NCI-H1436 treated with DMSO at 0.1 percent for 48 hours (cell line): ENCODE measurements at places on chromosomes 1 and 21.

GRCh38 chr1:181131255-181131941 is 42.9 kb downstream of the IER5 start:
- no peak for DNase-seq

DNA sequence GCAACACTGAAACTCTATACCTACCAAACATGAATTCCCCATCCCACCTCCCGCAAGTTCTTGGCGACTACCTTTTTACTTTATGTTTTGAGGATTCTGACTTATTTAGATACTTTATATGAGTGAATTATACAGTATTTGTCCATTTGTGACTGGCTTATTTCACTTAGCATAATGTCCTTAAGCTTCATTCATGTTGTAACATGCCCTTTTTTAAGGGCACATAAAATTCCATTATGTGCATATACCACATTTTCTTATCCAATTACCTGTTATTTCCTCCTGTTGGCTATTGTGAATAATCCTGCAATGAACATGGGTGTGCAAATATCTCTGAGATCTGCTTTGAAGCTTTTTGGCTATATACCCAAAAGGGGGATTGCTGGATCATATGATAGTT is 22.0 kb upstream of the CHIT1 start:
- no peak for DNase-seq

DNA sequence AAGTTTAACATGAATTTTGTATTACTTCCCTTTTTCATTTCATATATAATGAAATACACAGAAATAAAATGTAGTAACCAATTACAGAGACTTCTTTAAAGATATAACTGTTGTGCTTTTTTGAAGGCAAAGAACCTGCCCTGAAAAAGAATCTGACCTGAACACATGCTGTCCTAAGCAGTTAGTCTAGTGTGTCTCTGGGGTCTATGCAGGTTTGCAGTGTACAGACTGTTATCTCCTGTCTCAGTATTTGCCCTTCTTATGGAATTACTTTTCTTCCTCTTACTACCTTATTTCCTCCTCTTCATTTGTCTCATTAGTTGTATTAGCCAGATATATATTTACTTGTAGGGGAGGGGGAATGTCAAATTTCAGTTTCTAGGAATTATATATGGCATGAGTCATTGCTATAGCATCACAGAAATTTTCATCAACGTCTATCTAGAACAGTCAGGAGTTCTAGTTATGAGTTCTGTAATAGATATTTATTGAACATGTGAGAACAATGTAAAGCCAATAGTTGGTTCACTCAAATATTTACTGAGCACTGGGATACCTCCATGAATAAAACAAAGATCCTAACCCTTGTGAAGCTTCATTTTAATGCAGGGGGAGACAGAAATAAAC is 28.4 kb upstream of the PLEKHO1 start:
- no peak for DNase-seq

DNA sequence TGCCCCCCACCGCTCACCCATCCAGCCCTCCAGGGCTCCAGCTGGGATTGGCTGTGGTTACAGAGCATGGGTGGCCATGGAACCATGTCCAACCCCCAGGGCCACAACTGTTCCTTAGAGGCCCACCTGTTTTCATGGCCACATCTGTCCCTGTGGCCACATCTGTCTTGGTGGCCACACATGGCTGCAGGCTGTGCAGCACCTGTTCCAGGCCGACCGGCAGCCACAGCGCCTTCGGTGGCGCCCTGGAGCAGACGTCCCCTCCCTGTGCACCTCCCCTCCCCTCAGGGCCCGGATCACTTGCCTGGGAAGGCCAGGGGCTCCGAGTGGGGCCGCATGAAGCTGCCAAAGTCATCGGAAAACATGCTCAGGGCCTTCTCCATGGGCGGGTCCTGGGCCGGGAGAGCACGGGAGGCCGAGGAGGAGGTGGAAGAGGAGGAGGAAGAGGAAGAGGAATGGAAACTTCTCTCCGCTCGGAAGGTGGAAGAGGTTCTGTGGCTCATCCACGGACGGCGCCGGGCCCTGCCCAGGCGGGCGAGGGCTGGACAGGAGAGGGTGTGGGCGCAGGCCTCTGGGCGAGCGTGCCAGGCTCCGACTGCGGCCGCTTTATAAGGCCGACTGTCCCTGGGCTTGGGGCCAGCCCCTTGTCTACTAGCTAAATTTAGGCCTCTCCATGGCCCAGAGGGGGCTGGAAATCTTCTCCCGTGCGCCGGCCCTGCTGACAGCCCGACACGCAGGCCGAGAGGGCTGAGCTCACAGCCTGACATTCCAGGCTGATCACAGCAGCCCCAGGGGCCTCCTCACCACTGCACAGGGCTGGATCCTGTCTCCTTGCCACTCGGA is at the start of gene HSPB7:
Gene HSPB7 (minus strand): TSS at position 583 of the 843 bp plus-strand sequence. CDS start 80 bp downstream, at position 503.
- DNase-seq = no peak

DNA sequence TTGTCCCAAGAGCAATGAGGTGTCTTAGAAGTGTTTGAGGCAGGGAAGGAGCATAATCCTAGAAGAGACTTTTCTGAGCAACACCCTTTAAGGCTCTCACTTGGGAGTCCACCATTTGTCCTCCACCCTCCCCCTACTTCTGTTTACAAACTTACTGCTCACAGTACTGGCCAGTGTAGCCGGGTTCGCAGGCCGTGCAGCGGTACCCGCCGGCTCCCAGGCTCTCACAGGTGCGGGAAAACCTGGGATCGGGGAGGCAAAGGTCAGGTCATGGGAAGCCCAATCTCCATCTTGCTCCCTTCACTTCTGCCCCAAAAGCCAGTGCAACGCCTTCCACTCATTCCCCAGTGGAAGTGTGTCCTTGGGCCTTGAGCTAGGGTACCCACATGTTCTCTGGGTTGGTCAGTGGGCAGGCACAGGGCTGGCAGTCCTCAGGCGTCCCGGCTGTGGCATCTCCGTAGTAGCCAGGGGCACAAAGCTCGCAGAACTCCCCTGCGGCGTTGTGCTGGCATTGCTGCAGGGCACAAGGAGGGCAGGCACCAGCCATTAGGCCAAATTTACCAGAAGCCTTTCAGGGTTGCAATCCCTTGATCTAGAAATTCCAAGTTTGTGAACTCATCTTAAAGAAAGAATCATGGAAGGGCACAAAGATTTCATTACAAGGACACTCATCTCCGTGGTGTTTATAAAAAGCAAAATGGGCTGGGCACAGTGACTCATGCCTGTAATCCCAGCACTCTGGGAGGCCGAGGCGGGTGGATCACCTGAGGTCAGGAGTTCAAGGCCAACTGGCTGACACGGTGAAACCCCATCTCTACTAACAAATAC is 49.8 kb downstream of the LDLRAD2 start:
- DNase-seq = no peak

GRCh38 chr1:204162494-204163074 is 3.6 kb downstream of the REN start:
- DNase-seq = peak; percentile 9

DNA sequence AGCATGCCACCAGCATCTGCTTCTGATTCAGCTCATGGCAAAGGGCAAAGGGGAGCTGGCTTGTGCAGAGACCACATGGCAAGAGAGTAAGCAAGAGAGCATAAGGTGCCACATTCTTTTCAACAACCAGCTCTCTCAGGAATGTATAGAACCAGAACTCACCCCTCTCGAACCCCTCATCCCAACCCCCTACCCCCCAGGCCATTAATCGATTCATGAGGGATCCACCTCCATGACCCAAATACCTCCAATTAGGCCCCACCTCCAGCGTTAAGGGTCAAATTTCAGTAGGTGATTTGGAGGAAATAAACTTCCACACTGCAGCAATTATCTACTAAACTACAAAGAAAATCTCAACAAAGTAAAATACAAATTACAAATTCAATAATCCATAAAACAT is 32.2 kb upstream of the LRRC7 start:
- no peak for DNase-seq

GRCh38 chr1:187053876-187054275 is 225.1 kb downstream of the PLA2G4A start:
- DNase-seq = no peak

DNA sequence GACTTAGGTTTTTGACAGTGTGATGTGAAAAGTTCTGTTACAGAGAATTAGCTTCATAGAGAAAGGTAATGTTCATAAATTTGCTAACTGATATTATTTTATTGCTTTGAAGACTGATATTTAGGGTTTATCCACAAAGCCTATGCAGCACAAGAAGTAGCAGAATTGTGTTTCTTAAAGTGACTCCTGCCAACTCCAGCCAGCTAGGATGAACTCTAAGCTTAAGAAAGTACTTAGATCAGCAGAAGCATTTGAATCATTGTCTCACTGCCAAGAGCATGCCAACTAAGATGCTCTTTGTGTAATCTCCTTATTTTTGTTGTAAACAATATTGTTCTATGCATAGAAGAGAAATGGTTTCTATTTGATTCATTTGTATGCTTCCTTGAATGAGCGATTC is 589.4 kb upstream of the ADGRL4 start:
- no peak for DNase-seq

DNA sequence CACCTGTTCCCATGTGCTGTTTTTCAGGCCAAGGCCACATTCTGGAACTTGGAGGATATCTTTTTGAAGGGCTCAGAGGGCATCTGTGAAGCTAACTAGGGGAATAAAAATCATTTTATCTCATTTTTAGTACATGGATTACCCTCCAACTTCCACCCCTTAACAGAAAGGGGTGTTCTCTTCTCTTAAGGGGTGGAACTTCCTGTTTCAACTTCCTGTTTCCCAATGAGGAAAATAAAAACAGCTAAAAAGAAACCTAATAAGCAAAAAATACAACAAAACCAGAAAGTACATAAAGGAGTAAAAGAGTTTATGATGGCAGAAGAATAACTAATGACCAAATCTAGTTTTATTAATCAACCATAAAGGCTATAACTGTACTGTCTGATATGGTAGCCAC is 24.8 kb upstream of the SLC22A15 start:
- no peak for DNase-seq

- no peak for DNase-seq
These were observed 13.2 kb downstream of the MX1 start for GRCh38 chr21:41439248-41439647.

DNA sequence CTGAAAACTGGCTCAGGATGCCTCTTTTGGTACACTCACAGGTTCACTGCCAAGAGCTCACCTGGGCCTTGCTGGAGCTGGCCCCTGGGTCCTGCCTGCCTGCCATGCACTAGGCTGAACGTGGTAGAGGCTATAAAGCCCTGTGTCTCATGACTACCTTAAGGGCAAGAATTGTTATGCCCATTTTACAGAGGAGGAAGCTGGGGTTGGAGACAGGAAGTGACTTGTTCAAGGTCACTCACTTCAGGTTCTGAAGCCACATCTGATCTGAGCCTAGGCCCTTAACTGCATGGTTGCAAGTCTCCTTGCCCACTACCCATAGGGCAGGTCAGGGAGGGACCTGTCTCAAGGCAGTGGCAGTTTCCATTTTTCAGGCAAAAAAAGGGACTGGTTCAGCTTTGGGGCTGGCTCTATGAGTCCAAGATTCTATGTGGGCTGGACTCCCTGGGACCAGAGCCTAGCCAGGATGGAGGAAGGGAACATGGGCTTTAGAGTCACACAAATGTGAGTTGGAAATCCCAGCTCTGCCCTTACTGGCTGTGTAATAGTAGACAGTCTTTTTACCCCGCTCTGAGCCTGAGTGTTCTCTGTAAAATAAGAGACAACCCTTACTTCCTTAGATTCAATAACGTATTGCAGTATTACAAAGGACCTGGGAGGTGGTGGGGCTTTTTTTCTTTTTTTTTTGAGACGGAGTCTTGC is 7.8 kb downstream of the STK40 start:
- no peak for DNase-seq

DNA sequence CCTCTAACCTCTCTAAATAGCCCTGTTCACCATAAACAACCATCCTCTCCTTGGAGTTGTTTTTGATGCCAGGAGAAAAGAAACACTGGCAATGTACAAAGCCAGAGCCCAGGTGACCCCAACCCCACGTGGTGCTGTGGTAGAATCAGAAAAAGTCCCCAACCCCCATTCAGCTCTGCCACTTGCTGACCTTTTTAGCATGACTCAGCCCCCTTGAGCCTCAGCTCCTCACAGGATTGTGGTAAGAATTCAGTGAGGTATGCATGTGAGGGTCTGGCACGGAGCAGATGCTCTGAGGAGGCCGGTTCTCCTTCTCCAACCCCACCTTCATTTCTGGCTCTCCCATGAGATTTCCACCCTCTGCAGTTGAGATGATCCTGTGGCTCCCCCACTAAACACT is 11.1 kb upstream of the CHI3L1 start:
- DNase-seq = no peak

DNA sequence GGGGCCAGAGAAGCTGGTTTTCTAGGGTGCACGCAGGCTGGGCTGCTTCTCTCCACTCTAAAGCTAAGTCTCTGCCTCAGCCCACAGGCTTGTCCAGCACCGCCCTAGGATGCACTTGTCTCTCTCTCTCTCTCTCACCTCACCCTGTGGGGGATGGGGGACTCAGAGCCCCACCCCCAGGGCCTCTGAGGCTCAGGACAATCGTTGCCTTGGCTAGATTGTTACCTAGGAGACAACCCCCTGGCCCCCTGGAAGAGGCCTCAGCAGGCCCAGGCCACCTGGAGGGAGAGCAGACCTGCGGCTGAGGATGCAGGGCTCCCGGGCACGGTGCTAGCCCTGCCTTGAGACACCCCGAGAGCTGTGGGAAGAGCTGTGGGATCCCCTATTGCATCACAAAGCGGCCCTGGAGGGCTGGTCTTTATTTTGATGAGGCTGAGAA is at the start of gene ACTRT2:
Gene ACTRT2 (plus strand): TSS at position 235 of the 439 bp plus-strand sequence. CDS start 220 bp downstream, outside the sequence.
- DNase-seq = no peak

GRCh38 chr1:44135886-44136285 is 5.5 kb downstream of the KLF18 start:
- no peak for DNase-seq

GRCh38 chr1:61674221-61674620 is 50.7 kb downstream of the TM2D1 start:
- DNase-seq = no peak

GRCh38 chr1:175152006-175152652 is 40.4 kb downstream of the KIAA0040 start:
- DNase-seq = no peak

DNA sequence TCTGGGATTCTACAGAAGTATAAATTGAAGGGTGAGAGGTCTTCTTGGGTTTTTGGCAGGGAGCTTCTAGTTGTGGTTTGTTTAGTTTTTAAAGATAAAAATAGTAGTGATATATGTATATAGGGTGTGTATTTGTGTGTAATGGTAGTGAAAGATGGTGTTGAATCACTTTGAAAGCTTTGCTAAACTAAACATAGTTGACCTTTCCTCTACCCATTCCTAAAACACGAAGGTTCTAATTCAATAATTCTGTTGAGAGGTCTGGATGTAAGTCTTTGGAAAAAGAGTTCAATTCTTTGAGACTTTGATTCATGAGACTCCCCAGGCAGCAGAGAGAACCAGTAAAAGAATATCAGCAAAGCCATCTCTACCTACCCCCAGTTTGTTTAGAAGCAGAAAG is 247.9 kb upstream of the DUSP10 start:
- DNase-seq = no peak

GRCh38 chr1:3811595-3811911 is 15.3 kb upstream of the LRRC47 start:
- no peak for DNase-seq

DNA sequence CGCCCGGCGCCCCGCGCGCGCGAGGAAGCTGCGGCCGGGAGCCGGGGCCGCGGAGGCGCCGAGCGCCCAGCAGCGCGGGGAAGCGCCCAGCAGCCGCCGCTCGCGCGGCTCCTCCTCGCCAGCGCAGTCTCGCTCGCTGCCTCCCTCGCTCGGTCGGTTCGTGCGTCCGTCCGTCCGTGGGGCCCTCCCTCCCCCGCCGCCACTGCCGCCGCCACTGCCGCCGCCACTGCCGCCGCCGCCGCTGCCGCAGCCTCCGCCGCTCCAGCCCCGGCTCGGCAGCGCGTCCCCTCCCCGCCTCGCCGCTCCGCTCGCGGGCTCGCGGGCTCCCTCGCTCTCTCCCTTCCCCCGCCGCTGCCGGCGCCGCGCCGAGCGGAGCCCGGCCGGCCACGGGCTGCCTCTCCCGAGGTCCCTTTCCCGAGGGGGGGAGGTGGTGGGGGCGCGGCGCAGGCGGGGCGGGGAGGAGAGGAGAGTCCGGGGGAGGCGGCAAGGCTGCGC is at the start of gene KCND3:
Gene KCND3 (minus strand): TSS at position 138 of the 495 bp plus-strand sequence.
- DNase-seq = no peak
